ENCODE measurements at places on chromosomes 3 and 15.

- no peak for DNase-seq
Measured at GRCh38 chr15:89072277-89072869, 15.9 kb upstream of the ABHD2 start.

DNA sequence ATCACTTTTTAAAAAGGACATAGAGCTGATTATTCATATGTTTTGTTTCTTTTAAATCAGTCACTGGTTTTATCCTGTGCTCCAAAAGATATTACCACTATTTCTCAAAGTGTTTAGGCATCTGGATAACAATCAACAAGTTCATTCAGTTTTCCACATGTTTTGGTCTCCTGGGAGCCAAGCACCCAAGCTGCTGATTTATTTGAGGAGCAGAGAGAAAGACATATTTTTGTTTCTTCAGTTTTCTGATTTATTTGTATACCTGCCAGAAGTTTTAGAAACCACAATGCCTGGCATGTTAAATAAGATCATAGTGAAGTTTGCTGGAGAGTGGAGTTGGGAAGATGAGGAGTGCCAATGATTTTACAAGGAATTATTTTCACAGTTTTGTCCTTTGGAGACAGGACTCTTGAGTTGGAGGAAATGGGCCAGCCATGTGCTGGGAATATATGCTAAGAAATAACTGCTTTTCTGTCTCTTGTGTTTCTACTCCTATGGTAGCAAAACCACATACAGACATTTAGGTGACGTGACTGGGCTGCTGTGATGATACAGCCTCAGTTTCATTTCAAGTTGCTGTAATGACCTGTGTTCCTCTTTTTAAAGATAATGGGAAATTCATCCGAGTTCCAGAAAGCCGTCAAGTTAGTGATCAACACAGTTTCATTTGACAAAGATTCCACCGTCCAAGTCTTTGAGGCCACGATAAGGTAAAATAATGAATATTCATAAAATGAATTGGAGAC, 11.7 kb downstream of the EDEM1 start:
- DNase-seq: no peak

DNA sequence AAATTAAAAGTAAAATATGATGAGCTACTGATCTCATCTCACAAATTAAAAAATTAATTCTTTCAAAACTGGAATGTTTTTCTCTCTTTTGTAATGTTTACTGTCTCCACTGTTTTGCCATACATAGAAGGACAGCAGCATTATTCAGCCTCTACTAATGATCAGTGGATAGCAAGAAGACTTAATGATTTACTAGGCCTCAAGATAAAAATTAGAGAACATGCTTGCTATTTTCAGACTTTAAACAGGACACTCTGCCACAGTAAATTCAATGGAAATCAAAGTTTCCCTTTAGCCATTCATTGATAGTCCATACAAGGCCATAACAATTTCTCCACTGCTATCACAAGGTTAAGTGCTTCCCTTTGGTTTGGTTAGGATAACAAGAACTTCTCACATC, 129.4 kb downstream of the TMCC1 start:
- no peak for DNase-seq

GRCh38 chr3:3851621-3852323, 52.5 kb downstream of the LRRN1 start:
- DNase-seq: no peak

- no peak for DNase-seq
Measured at GRCh38 chr15:88647351-88648105, 8.7 kb downstream of the ISG20 start.
